ENCODE measurements at places on chromosomes 7 and 10. TPM values are rescaled to one million over a fixed set of nuclear protein-coding genes. Genes with fewer than 3 reads are reported as not detected.

The NIPSNAP2 gene
- 64.2 TPM for total RNA-seq

- ATAC-seq = no peak
Observed at GRCh38 chr10:44832595-44833390, 78.3 kb upstream of the TMEM72 start.

- ATAC-seq = peak; percentile 97
Observed at GRCh38 chr7:116862234-116862950, at the start of gene CAPZA2. CAPZA2 (plus strand) TSS chr7:116862587; CDS start chr7:116862612, 25 bp downstream.

The C10orf53 gene
- not detected for total RNA-seq

DNA sequence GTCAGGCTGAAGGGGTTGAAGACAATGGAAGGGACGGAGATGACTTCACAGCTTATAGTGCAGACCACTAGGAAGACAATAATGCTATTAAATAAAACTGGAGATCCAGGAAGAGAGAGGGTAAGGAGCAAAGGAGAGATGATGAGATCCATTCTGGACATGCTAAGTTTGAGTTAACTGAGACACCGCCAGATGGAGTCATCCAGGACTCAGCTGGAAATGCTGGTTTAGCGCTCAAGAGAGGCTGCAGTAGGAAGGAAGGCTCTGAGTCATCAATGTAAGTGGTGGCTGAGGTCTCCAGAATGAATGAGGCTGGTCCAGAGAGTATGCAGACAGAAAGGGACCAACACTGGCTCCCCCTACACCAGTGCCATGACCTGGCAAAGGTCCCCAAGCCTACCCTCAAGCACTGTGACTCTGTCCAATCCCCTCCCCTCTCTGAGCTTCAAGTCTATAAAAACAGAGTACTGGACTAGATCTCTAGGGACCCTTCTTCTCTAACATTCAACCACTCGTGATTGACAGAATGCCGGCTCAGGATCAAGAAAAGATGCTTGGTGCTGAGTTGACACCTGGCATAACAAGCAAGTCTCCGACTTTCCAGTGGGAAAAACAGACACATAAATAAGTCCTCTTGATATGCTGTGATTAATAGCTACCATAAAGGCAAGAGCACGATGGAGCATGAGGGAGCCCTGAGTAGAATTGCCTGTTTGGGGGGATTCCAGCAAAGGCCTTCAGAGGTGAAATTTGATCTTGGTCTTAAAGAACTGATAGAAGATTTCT, 8.9 kb downstream of the GFRA1 start:
- ATAC-seq = no peak

DNA sequence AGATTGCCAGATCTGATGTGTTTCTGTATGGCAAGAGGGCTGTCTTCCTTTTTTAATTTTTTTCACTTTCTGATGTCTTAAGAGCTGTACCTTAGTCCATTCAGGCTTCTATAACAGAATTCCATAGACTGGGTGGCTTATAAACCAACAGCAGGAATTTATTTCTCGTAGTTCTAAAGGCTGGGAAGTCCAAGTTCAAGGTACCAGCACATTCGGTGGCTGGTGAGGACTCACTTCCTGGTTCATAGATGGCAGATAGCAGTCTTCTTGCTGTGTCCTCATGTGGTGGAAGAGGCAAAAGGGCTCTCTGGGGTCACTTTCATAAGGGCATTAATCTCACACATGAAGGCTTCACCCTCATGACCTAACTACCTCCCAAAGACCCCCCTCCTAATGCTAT, 20.8 kb downstream of the GPNMB start:
- no peak for ATAC-seq

DNA sequence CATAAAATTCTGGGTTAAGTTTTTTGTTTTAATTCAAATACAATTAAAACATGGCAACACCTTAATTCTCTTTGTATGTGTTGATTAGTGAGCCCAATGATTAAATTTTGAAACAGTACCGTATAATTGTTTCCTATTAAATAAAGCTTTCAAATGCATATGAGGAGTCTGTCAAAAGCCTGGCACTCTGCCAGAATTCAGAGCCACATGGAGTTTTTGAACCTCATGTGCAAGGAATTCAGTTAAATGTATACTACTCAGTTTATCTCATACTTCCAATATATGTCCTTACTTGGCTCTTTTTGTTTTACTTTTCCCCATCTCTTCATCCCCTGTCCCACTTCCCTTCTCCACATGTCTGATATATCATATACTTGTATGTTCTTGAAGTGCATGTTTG, 165.6 kb upstream of the FAM3C start:
- ATAC-seq = no peak

GRCh38 chr7:41880107-41880506, 177.2 kb upstream of the INHBA start:
- no peak for ATAC-seq

DNA sequence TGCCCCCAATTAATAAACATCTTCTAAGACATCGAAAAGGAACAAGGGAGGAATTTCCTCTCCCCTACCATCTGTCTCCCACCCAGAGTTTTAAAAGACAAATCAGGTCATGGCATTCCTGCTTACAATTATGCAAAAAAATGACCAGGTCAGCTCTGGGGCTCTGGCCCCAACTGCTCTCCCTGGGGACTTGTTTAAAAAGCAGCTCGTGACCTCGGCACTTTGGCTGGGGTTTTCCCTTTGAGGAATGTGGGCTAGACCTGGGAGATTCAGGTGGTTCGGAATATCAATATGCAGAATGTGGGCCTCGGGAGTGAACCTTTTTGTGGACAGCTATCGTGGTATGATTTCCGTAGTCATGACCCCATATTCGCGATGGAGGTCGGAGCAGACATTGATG, 648 bp upstream of the RADIL start:
- ATAC-seq = no peak

GRCh38 chr7:44630792-44631457, 24.5 kb downstream of the OGDH start:
- ATAC-seq = no peak

The RNF133 gene
- total RNA-seq = 0.67 TPM

DNA sequence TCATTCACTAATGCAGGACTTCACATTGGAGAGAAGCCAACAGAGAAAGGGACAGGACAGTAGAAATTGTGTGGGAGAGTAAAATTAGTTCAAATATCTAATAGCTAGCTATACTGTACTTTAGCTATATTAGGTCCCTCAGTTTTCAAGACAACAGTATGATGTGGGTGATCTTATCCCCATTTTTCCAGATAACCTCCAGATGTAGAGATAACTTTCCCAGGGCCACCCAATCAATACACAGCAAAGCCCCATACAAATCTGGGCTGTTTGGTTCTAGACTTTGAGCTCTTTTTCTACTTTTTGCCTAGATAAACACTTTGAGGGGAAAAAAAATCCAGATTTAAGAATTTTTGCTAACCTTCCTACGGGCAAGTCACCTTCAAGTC, 482 bp upstream of the CLDN12 start:
- no peak for ATAC-seq

- no peak for ATAC-seq
Observed at GRCh38 chr7:134396031-134396430, 62.9 kb downstream of the AKR1B1 start.

The ASNS gene
- 17.8 TPM for total RNA-seq

The CTNNA3 gene
- total RNA-seq = 5.1 TPM

DNA sequence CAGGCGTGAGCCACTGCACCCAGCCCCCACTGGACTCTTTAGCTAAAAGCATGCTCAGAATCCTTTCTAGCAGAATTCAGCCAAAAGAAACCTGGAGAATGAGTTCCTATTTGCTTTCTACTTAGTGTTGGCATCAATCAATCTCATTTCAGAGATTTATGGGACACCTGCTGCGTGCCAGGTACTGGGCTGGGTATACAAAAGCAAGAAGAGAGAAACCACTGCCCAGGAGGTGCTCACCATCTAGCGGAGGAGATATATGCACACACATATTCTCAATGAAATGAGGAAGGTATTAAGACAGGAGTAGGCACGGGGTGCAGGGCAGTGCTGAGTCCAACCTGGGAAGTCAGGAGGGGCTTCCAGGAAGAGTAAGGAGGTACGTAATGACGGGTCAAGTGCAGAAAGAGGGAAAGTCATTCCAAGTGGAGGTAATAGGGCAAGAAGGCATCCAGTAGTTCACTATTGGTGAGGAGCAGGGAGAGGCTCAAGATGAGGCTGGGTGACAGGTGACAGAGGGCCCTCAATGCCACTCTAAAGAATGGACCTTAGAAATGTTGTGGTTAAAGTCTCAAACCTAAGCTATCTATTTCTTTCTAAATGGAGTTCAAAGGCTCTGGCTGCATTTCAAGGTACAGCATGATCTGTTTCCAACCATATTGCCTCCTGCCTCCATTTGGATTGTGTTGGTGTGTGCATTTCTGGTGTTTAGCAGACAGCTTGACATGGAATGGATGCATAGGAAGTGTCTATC, 22.1 kb downstream of the ABLIM1 start:
- ATAC-seq = no peak

The CALHM2 gene
- 30.8 TPM for total RNA-seq

- peak; percentile 46 for ATAC-seq
Observed at GRCh38 chr7:77252506-77252905, 52.9 kb upstream of the FGL2 start.

DNA sequence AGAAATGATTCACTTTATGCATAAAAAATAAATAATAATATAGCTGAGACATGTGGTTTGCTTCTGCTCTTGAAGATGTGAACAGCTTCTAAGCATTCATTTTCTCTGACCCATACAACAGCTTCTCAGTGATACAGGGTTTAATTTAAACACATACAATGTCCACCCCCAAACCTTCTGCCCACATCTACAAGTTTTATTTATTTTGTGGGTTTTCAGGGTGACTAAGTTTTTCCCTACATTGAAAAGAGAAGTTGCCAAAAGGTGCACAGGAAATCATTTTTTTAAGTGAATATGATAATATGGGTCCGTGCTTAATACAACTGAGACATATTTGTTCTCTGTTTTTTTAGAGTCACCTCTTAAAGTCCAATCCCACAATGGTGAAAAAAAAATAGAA, 17.2 kb downstream of the INHBA start:
- ATAC-seq = no peak

DNA sequence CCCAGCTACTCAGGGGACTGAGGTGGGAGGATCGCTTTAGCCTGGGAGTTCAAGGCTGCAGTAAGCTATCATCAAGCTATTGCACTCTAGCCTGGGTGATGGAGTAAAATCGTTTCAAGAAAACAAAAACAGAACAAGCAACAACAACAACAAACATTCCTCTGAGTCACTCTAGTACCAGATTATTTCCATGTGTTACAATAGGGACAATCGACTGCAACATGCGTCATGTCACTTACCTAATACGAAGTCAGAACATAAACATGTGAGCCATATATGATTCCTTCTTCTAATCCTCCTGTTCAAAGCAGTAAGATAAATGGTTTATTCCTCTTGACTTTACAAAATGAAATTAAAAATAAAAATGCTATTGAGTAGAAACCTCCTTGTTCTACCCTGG, 57.3 kb downstream of the ZNF438 start:
- ATAC-seq = no peak

The RAMP3 gene
- total RNA-seq = 31.9 TPM

DNA sequence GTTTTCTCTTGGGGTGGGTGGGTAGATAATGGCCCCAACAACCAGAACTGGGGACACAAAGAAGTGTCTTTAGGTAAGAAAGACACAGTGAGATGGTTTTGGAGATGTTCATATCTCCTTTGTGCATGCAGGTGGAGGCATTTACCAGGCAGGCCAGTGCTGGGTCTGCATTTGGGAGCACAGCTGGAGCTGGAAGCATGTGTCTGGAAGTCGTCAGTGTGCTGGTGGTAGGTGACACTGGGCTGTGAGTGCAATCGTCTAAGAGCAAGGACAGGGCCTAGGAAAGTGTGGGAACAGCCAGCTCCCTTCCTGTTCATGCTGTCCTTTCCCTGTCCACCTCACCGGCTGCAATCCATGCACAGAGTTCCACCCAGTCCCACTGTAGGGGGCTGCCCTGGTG, 88.3 kb upstream of the ZNF32 start:
- no peak for ATAC-seq

The CD36 gene
- total RNA-seq = 70.8 TPM

The ATOH7 gene
- not detected for total RNA-seq

GRCh38 chr7:39248692-39249090, 271.0 kb downstream of the POU6F2 start:
- ATAC-seq = no peak

The SNX10 gene
- 6.9 TPM for total RNA-seq

- no peak for ATAC-seq
Observed at GRCh38 chr7:143480501-143480900, 2.8 kb downstream of the TAS2R41 start.

- ATAC-seq = no peak
Observed at GRCh38 chr7:73678862-73679261, 4.4 kb downstream of the DNAJC30 start.

DNA sequence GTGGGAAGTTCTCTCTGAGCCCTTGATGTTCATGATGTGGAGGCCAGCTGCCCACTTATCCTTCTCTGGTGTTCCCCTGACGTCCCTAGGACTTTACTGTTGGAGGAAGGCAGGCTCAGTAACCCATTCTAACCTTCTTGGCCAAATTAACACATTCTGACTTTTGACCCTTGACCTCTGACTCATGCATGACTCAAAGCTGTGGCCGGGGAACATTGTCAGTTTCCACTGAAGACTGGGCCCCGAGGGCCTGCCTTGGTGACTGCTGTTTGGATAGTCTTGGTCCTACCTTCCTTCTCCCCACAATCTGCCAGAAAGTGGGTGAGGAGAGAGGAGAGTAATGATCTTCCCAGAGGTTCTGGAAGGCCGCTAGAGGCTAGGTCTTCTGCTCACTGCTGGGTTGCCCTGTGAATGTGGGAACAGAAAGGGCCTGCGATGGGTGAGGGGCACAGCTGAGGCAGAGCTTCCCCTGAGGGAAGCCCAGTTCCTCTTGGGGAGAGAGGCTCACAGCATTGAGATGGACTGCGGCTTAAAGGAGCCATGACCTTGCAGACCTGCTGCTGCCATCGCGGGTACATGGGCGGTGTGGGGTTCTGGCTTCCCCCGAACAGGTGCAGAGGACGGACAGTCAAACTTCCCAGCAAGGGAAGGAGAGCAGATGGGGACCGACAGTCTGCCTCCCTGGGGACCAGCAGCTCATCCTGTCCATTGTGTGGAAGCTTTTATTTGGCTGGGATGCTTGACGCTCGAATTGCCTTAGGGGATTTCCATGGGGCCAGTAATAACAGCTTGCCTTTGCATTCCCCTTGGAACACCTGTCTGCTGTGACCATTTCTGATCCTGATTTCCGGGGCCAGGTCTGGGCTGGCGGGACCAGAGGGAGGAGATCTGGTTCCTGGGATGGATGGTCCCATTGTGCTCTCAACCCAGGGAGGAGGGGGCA, 43.8 kb downstream of the ADAMTS14 start:
- no peak for ATAC-seq

GRCh38 chr10:119655566-119656001, 4.4 kb downstream of the BAG3 start:
- ATAC-seq = peak; percentile 58

The SAMD9L gene
- total RNA-seq = 5.3 TPM
